ENCODE measurements at places on chromosomes 6 and 20.

GRCh38 chr6:11890209-11890608 lies 111.6 kb upstream of the ADTRP start:
- no peak for DNase-seq

DNA sequence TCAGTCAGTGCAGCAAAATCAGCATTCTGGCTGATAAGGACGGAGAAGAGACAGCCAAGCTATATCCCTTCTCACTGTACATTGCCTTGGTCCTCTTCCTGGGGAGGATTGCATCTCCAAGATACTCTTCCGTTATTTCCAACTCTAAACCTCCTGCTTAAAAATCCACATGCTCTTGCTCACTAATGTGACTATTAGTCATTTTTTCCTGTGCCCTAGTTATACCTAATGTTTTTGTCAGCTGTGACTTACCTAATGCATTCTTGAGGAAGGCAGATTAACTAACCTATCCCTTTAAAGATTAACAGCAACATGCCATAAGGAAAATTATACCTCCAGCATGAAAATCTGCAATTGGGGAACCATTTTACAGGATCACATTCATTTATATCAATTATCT lies 317.6 kb downstream of the BTBD9 start:
- no peak for DNase-seq

GRCh38 chr20:1423625-1424106 lies 30.8 kb upstream of the FKBP1A start:
- no peak for DNase-seq

DNA sequence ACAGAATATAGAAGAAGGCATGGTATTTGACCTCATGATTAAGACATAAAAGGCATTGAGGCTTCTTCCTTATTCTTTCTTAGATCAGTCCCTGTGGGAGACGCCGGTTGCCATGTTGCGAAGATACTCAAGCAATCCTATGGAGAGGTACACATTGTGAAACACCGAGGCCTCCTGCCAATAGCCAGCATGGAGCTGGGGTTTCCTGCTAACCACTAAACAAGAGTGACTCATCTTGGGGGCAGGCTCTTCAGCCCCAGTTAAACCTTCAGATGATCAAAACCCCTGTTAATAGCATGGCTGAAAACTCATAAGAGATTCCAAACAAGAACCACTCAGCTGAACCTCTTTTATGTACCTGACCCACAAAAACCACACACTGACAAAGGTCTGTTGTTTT lies 478.8 kb downstream of the CD83 start:
- peak; percentile 7 for DNase-seq

- DNase-seq, result no peak
Observed at GRCh38 chr6:28898710-28898965, 25.1 kb downstream of the TRIM27 start.
